ENCODE measurements at places on chromosomes 3 and 15.

- DNase-seq: peak; percentile 51
Measured at GRCh38 chr3:13655061-13655913, 106.4 kb downstream of the FBLN2 start.

- DNase-seq: no peak
Measured at GRCh38 chr3:11567516-11568467, 75.9 kb downstream of the VGLL4 start.

DNA sequence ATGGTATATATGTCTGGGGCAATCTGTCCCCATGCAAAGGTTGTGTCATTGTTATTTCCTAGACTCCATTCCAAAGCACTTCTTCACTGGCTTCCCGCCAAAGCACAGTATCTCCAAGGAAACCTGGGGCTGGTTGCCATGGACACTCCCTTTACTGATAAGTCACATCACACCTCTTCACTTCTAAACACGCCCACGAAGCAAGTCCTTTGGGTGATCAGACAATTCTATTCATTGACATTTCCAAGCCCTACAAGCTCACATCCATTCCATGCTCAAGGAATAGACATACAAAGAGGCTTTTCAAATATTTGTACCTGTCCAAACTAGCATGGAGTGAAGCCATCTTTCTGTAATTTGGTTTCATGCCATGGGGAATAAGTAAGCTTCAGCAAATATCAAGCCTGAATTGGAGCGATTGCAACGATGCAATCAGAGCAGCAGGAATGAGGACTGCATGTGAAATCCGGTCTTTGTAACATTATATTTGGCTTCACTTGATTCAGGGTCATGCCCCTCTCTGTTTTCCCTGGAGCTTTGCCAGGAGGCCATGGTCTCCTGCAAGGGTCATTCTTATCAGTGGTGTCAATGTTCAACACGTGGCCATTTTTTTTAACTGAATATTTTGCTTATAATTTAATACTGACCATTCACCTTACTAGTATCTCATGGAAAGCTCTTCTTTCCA, 201.6 kb upstream of the TMC3 start:
- no peak for DNase-seq

GRCh38 chr3:55750525-55750924, 263.4 kb upstream of the WNT5A start:
- no peak for DNase-seq

GRCh38 chr3:94043285-94043684, 14.9 kb upstream of the STX19 start:
- DNase-seq: no peak

- no peak for DNase-seq
Measured at GRCh38 chr3:192079098-192079497, 618.1 kb downstream of the PYDC2 start.

- no peak for DNase-seq
Measured at GRCh38 chr3:15492847-15493360, 28.6 kb downstream of the COLQ start.

DNA sequence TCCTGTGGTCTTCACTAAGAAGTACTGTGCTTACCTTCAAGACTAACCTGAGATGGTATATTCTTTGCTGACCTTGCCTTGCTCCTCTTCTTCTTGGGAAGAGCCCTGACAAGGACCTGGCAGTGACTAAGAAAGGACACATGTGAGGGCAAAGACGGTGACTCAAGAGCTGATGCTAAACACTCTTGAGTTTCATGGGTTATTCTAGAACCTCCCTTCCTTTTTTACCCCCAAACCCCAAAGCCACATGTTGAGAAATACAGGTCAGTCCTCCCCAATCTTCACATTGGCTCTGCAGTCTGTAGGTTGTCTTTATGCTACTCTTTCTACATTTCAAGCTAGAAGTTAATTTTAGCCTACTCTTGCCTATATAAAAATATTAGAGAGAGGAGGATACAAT, 200.6 kb downstream of the SEMA6D start:
- no peak for DNase-seq

DNA sequence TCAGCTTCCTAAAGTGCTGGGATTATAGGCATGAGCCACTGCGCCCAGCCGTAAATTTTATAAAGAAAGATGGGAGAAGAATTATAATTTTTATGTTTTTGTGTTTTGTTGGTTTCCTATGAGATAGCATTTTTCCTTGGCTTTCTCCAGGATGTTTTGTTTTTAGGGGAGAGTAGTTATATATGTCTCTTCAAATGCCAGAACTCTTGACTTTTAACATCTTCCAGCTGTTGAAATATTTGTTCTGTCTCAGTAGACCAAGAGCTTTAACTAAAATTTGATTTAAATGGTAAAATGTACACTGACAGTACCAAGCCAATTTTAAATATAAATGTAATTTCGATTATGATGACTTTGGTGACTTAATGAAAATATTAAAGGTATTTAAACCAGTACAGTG, 96.8 kb downstream of the DHX36 start:
- DNase-seq: no peak

- no peak for DNase-seq
Measured at GRCh38 chr3:112007633-112008032, 8.9 kb downstream of the TAGLN3 start.

GRCh38 chr3:198079771-198080520, 119.9 kb downstream of the LMLN start:
- DNase-seq: peak; percentile 52

- no peak for DNase-seq
Measured at GRCh38 chr3:22296601-22297000, 545.6 kb upstream of the ZNF385D start.

GRCh38 chr3:87367736-87368135, 91.4 kb upstream of the POU1F1 start:
- DNase-seq: no peak

DNA sequence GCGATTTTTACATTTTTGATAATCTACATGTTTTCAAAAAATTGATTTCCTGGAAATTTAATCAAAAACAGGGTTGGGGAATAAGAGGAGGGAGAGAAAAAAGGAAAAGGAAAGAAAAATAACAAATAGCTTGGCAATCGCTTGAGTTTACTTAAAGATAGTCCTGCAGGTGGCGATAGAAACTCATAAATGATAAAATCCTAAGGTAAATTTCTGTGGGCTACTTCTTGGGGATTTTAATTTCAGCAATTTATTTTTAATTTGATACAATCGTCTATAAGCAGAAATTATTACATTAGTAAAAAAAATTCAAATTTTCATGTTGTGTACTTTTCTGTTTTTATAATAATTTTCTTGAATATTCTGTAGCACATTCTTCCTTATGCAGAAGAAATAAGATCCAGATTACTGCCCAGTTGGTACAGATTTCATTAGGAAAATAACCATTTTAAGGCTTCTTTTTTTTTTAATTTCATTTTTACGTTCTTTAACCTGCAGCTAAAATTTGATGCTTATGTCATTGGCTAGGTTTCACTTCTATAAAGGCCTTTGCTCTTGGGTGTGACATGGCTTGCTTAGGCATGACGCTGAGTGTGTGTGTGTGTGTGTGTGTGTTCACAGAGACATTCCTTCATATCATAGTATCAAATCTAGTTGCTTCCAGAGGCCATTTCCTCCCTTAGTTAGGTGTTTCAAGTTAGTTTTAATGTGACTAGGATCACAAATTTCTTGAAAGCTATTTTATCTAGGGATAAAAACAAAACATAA, 181.8 kb downstream of the MCTP2 start:
- no peak for DNase-seq

- DNase-seq: no peak
Measured at GRCh38 chr3:78588906-78589621, 1178.7 kb downstream of the ROBO1 start.

DNA sequence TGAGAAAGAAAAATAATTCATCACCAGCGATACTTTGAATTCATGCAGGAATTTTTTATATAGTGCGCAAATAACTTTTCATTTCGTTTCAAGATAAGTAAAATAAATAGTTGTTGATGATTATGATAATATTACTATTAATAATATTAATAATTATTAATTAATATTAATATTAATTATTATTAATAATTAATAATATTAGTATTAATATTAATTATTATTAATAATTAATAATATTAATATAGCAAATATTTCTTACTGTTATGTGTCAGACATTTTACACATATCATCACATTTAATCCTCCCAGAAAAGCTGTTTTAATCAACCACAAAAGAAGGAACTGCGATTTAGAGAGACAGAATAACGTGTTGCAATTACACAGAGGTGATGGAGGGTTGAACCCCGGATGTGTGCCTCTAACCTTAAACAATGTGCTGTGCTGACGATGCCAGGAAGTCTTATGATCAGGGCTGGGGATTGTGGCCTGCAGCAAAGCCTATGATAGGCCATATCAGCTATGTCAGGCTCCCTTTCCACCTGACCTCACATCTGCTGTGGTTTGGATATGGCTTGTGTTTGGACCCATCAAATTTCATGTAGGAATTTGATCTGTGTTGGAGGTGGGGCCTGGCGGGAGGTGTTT, 263.5 kb upstream of the NR2F2 start:
- no peak for DNase-seq

DNA sequence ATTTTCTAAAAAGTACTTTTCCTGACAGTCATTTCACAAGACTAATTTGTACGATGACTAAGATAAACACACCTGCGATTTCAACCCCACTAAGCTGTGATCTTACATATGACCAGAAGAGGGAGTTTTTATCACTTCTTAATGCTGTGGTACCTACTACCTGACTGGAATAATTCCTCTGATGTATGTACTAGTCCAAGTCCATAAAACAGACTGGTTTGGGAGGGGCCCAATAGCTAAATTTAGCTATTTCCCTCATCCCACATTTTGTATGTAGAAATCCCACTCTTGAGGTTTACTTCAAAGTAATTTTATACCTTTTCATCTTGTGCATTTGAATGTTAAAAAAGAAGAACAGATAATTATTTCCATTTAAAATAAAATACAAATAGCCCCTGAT, 49.7 kb upstream of the SCAANT1 start:
- no peak for DNase-seq

DNA sequence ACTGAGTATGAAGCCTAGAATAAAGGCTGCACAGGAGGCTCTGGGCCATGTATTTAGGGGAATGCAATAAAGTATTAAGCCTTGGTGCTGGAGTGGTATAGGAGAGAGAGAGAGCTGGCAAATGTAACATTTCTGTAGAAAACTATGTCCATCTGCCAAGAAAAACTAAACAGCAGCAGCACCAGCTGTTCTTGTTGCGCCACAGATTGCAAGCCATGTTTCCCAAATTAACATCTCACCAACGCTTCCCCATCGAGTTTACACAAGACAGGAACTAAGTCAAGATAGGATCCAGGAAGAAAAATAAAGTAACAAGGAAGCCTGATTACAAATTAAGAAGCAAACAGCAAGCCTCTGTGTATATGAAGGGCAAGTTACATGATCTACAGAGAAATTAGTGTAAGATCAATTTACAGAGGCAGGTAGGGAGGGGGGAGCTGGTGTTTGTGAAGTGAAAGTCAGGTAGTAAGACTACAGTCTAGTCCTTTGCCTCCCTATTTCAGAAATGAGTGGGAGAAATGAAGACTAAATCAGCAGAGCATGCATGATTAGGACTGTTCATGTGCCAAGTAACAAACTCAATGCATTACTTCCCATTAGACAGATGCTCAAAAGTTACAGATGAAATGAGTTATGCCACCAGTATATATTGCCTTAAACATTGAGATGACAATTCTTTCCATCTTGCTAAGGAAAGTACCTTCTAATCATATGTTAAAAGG, 900.5 kb downstream of the EPHA3 start:
- DNase-seq: no peak

GRCh38 chr3:147945968-147946519, 536.9 kb downstream of the ZIC1 start:
- DNase-seq: no peak

GRCh38 chr3:46576-46975, 150.0 kb upstream of the CHL1 start:
- DNase-seq: no peak

- DNase-seq: no peak
Measured at GRCh38 chr15:91954292-91954691, 100.8 kb downstream of the SLCO3A1 start.

- DNase-seq: no peak
Measured at GRCh38 chr15:93451265-93451664, 362.3 kb upstream of the RGMA start.

DNA sequence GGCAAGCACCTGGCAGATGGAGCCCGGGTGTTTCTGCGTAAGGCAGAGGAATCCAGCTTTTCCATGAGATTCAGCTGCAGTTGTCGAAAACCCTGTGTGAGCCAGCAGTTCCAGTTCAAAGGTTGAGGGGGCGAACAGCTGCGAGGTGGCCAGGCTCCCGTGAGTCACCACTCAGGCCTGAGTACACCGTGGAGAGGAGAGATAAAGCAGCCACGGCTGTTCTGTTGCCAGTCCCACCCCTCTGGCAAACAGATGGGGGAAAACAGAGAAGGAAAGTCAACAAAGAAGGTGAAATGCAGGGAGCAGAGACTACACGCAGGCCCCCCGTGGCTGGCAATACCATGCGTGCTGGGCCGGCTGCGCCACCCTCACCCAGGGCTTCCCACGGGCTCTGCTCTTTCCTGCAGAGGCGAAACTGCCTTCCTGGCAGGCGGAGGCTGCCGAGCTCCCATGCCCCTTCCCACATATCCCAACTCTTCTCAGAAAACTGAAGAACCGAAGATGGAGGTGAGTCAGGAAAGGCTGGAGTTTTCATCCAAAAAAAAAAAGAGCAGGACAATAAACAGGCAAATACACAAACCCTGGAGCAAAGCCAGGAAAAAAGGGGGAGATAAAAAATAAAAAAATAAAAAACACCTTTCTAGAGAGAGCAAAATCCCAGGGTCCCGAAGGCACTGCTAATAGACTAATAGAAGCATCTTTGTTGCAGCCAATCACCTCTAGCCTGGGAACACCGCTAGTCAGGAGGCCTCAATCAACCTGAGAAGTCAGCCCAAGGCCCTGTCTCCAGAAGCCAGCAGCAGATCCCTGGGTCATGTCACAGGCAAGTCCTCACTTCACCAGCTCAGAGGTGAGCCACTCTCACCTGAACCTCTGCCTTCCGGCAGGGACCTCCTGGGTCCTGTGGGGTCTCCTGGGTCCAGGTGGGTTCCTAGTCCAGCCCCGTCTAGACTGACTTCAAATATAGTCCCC, 37.7 kb downstream of the FAM174B start:
- no peak for DNase-seq

Measured in stimulated activated CD4-positive, alpha-beta T cell treated with anti-CD3 and anti-CD28 coated beads, Interleukin-4, amount 100 ng/mL, for 1 hour (primary cell).